Adipocyte (in vitro differentiated cells): ENCODE measurements at places on chromosomes 5 and 9.

GRCh38 chr9:132849185-132849706 lies 28.8 kb downstream of the AK8 start:
- DNase-seq, result peak; percentile 12

DNA sequence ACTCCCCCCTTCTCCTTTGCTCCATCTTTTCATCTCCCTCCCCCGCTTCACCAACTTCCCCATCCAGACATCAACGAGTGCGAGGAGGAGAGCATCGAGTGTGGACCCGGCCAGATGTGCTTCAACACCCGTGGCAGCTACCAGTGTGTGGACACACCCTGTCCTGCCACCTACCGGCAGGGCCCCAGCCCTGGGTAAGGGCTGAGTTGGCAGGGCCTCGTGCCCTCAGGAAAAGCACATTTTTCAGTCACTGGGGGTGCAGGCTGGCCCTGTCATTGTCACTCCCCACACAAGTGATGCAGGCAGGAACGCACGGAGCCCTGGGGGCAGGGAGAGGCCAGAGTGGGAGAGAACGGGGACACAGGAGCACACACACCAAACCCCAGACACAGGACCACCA lies 12.4 kb upstream of the ASS1 start:
- DNase-seq, result no peak

DNA sequence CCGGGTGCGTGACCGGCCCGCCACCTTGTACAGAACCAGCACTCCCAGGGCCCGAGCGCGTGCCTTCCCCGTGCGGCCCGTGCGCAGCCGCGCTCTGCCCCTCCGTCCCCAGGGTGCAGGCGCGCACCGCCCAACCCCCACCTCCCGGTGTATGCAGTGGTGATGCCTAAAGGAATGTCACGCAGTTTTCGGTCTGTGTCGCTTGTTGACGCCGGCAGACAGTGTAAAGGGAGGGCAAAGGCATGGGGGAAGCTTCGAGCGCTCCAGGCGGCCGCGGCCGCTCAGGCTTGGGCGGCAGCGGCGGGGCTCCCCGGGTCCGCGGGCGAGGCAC lies 1.3 kb downstream of the LRRC26 start:
- DNase-seq, result peak; percentile 29

GRCh38 chr5:62742207-62742606 lies 163.6 kb downstream of the LRRC70 start:
- DNase-seq, result no peak

GRCh38 chr5:172929371-172929838 lies 29.8 kb upstream of the RPL26L1 start:
- DNase-seq, result peak; percentile 50

GRCh38 chr9:73613092-73613701 lies 461.5 kb downstream of the ANXA1 start:
- no peak for DNase-seq

- no peak for DNase-seq
Observed at GRCh38 chr5:134084022-134084565, 30.4 kb upstream of the TCF7 start.

DNA sequence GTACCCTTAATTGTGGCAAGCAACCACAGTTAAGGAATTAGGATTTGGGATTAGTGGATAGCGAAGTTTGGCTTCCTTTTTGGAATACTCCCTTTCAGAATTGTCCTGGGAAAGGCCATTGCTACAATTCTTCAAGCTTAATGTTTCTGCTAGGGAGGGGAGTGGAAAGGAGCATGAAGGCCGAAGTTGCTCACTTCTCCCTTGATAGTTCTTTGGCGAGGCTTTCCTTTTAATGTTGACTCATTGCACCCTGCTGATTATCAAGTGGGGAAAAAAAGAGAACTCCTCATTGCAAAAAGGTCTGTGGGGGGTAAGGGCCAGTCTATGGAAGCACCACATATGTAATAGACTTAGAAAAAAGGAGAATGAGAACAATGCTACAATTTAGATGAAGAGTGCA lies 30.7 kb downstream of the GRIN3A start:
- no peak for DNase-seq

- DNase-seq, result peak; percentile 90
Observed at GRCh38 chr9:70420441-70421271, 6.2 kb upstream of the KLF9 start.

GRCh38 chr9:136282272-136282861 lies 21.5 kb downstream of the CCDC187 start:
- no peak for DNase-seq

DNA sequence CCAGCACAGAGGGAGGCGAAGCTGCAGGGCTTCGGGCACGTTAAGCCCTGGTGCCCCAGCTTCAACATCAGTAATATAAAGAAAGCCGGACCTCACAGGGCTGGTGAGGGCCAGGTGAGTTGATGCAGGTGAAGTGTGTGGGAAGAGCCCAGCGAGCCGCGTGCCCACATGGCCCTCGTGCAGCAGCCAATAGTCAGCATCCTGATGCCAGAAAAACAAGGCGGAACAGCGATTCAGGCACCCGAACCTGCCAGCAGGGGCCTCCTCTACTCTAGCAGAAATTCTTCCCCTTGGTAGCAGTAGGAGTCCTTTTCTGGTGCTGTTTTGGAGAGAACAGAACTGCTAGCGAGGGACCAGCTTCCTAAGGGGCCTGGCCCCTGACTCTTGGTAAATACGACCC lies 7.8 kb downstream of the MED10 start:
- no peak for DNase-seq

- DNase-seq, result no peak
Observed at GRCh38 chr9:18905883-18906629, 127.0 kb downstream of the SAXO1 start.

- DNase-seq, result no peak
Observed at GRCh38 chr5:2191972-2192371, 309.2 kb upstream of the IRX4 start.

GRCh38 chr9:131120620-131121228 lies 4.7 kb upstream of the NUP214 start:
- DNase-seq, result no peak

DNA sequence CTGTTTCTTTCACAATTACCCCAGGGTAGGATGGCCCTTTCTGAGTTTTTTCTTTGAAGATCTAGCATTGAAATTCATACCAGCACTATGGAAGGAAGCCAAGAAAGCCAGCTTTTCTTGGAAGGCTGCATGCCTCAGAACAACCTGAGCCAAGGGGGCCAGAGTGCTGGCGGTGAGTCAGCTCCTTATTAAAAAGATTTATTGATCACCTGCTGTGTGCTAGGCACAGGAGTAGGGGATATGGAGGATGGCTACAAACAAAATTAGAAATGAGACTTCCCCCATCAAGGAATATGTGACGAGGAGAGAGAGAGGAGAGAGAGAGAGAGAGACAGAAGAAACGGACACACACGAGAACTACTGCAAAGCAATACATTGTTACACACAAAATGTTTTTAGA lies 184.6 kb upstream of the PUM3 start:
- DNase-seq, result no peak

DNA sequence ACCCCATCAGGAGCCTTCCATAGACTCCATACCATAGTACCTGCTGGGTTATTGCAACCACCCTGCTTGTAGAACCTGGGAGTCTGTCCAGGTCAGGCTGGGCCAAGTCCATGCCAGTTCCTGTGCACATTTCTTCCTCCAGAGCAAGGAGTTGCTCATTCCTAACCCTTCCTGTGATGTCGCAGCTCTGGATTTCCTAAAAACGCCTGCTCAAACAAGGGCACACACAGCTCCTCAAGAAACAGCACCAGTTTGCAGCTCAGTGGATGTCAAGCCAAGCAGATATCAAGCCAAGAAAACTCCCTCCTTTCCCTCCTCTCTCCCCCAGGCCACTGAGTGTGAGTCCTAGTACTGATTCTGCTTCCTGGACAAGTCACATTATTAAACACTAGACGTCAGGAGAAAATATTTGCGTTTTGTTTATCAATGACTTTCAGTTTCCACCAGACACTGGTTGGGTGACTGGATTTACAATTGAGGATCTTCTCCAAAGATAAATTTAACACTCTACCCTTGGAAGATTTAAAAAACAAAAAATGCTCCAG lies 59.6 kb downstream of the SLC1A1 start:
- no peak for DNase-seq

DNA sequence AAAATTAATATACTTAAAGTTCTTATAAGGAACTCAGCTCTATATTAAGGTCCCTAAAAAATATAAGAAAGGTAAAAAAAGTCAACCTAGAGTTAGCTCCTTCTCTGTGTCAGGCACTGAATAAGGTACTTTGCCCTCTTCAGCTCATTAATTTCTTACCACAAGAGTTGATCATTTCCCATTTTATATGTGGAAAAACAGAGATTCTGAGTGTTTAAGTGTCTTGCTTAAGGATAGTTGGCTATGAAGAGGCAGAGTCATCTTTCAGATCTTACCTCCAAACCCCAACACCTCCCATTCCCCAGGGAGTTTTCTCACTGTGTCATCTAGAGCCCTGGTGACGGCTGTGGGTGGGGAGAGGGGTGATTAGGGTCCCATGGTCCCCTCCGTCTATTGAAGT lies 40.6 kb downstream of the INSYN2B start:
- DNase-seq, result no peak

DNA sequence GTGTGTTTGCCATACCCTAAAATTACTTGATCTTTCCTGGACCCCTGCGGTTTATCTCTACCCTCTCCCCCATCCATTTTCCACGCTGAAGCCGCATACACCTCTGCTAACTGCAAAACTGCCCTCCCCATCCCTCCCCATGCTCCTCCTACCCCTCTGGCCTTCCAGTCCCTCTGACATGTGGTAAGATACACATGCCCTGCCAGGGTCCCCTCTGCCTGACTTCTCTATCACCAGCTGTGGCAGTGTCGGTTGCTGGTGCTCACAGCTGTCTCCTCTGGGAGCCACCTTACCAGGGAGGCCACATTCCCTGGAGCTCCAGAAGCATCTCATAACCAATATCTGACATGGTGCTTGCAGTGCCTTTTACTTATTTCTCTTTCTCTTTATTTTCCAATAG lies 58.9 kb upstream of the COL15A1 start:
- DNase-seq, result no peak

DNA sequence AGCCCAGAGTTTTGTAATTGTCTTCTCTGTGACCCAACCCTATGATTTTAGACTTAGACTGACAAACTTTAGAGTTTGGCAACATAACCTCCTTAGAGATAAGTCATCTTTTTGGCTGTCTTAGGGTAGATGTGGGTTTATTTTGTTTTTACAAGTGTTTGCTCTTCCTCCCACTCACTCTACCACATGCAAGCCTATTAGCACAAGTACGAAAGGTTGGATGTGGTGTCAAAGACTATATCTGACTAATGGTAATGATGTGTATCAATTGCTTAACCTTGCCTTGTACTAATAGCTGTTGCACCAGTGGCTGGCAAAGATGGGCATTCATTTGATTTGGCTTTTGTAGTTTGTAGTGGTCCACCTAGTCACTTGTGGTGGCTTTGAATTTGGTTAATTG lies 46.5 kb downstream of the SLC25A46 start:
- DNase-seq, result peak; percentile 61

DNA sequence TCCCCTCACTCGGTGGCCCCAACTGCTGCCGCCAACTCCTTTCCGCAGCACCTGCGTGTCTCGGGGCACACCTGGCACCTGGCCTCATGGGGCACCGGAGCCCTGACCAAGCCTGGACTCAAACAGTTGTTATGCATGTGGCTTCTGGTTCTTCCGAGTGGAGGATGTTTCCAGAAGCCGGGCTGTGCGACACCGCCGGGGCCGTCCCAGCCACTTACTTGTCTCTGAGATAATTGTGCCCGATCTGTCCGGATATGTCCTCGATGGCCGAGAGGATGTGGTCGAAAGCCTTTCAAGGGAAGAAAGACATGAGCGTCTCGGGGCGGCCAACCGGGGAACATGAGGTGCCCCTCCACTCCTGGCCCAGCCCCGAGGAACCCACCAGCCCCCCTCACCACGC lies 38.4 kb downstream of the EXOC3 start:
- no peak for DNase-seq

DNA sequence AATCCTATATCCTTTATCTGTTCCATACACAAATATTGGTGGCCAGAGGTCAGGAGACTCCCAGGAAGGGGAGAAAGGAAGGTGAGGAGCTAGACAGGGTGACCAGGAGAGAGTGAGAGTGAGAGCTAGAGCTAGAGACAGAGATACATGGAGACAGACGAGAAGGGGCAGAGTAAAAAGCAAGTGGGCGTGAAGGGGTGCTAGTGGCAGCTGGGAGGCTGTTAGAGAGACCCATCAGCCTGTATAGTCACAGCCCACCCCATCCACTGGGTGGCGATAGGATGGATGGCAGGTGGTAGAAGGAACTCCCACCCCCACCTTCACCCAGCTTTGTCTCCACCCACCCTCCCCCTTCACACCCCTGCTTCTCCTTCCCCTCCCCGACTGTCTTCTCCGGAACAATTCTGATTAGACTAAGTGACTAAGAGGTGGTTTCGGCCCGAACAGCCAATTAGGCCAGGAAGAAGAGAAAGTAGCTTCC lies 32.8 kb downstream of the PCDH1 start:
- DNase-seq, result no peak

DNA sequence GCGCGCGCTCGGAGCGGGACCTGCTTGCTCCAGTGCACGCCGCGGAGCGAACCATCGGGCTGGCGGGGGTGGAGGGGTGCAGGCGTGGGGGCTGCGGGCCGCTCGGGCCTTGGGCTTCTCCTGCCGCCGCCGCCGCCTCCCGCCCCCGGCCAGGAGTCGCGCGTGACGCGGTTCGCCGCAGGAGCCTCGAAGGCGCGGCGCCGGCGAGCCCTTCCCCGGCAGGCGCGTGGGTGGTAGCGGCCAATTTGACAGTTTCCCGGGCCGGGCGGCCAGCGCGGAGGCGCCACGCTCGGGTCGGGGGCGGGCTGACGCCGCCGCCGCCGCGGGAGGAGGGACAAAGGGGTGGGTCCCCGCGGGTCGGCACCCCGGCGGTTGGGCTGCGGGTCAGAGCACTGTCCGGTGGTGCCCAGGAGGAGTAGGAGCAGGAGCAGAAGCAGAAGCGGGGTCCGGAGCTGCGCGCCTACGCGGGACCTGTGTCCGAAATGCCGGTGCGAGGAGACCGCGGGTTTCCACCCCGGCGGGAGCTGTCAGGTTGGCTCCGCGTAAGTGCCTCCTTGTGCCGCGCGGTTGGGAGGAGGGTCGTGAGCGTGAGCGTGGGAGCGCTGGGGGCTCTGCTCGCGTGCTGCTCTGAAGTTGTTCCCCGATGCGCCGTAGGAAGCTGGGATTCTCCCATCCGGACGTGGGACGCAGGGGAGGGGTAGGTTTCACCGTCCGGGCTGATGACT lies at the start of gene TJP2:
TSS of gene TJP2 (plus strand) at position 387 of the 725 bp plus-strand sequence. CDS start at position 483, 96 bp downstream.
- peak; percentile 85 for DNase-seq

- peak; percentile 87 for DNase-seq
Observed at GRCh38 chr5:28766565-28767158, 1728.3 kb upstream of the CDH9 start.
